ENCODE measurements at places on chromosomes 4 and X.

- no peak for DNase-seq
Observed at GRCh38 chr4:180190382-180190781, 2052.8 kb upstream of the TENM3 start.

GRCh38 chrX:132676102-132676501, 187.3 kb upstream of the MBNL3 start:
- DNase-seq, result no peak

- DNase-seq, result no peak
Observed at GRCh38 chr4:5789141-5789540, 78.1 kb downstream of the EVC start.

DNA sequence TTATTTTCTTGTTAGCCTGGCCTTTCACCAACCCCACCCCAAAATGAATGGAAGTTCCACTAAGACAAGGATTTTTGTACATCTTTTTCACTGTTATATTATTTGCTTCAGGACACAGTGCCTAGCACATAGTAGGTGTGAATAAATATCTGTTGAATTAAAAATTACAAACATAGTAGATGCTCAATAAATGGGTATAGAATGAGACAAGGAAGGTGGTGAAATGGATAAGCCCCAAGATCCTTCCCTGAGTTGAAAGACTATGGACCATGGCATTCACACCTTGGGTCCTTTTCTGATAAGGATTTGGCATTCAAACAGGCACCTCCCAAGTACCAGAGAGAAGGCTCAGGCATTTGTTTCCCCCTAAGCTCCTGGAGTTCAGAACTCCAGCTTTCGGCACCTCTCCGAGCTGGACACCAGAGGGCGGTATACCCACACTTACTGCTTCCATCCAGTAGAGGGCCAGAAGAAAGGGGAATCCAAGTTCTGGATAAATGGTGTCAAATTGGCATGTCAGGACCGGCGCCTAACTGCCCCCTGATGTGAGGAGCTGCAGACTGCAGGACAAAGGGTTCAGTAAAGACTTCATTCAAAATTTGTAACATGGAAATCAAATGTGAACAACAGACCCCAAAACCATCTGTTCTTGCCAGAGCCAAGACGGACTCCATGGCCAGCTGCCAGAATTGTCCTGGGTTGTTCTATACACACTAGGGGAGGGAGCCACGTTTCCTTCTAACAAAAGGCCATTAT, 193.0 kb downstream of the GPC3 start:
- DNase-seq, result peak; percentile 36

GRCh38 chr4:179855469-179855868, 2387.7 kb upstream of the TENM3 start:
- DNase-seq, result no peak

- no peak for DNase-seq
Observed at GRCh38 chr4:106268786-106269185, 47.2 kb downstream of the TBCK start.

DNA sequence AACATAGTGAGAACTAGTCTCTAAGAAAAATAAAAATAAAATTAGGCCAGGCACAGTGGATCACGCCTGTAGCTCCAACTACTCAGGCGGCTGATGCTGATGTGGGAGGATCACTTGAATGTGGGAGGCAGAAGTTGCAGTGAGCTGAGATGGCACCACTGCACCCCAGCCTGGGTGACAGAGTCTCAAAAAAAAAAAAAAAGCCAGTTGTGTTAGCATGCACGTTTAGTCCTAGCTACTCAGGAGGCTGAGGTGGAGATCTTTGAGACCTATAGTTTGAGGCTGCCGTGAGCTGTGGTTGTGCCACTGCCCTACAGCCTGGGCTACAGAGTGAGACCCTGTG, 2.5 kb downstream of the DCK start:
- DNase-seq, result no peak

DNA sequence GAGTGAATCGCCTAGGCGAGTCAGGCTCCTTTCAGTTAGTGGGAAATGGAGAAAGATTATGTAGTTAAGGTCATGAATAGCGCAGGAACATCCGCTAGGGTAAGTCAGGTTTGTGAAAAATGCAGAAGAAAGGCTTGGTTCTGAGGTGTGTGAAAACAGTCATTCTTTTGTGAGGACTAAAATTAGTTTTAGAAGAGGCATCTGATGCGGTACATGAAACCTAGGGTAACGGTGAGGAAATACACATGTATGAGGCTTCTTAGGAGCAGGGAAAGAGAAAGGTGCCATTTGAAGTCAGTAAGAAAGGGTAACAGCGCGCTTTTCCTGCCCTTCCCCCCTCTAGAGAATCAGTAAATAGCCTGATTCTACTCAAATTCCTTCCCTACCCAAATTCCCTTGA, 570 bp upstream of the RNF128 start:
- DNase-seq, result no peak

All from GDM1 (cell line).